ENCODE measurements at places on chromosomes 7 and 10.

GRCh38 chr10:73501651-73502050 is 5.8 kb upstream of the PPP3CB start:
- no peak for DNase-seq

- no peak for DNase-seq
Observed at GRCh38 chr7:155289949-155290501, 7.7 kb upstream of the INSIG1 start.

DNA sequence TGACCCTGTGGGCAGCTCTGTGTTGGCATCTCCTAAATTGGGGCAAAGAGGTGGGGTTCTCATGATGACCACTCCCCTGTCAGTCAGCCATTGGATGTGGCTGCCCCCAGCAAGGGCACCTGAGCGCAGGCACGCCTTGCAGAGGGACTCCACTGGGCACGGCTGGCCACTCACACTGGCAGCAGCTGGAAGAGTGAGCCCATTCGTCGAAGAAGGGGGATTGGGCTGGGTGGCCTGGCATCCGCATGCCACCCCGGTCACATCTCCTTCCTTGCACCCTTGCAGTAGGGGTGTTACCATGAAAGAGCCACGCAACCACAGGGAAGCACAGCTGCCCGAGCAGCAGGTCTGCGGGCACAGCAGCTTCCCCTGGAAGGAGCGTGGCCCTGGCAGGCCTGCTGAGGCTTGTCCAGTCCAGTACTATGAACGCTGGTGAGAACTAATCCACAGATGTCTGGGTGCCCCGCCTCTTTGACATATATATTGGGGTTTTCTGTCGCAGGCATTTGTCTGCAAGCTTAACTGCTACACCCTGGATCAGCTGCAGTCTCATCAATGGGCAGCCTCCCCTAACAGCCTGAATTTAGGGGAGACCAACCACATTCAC is 25.7 kb upstream of the GRB10 start:
- DNase-seq: no peak

- DNase-seq: no peak
Observed at GRCh38 chr7:116161728-116162127, 48.6 kb upstream of the TES start.

DNA sequence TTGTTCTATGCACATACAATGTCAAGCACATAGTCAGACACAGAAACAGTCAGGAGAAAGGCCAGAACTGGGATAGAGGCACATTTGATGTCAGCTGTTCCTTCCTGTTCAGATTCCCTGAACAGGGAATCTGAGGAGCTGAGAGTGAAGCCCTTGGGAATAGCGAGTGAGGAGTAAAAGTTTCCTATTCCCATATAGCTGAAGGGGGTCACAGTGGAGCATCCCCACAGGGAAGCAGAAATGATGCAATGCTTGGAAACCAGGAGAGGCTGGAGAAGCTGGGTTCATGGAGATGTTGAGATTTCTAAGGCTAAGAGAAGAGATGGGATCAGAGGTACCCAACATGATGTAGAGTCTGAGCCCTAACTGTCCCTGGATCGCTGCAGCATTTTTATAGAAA is 11.3 kb upstream of the PRXL2A start:
- no peak for DNase-seq

- DNase-seq: no peak
Observed at GRCh38 chr10:94571528-94571927, 25.9 kb downstream of the HELLS start.

Data from cerebellar nuclear complex (tissue), 1 donor.